ENCODE measurements at places on chromosomes 1 and 21.

DNA sequence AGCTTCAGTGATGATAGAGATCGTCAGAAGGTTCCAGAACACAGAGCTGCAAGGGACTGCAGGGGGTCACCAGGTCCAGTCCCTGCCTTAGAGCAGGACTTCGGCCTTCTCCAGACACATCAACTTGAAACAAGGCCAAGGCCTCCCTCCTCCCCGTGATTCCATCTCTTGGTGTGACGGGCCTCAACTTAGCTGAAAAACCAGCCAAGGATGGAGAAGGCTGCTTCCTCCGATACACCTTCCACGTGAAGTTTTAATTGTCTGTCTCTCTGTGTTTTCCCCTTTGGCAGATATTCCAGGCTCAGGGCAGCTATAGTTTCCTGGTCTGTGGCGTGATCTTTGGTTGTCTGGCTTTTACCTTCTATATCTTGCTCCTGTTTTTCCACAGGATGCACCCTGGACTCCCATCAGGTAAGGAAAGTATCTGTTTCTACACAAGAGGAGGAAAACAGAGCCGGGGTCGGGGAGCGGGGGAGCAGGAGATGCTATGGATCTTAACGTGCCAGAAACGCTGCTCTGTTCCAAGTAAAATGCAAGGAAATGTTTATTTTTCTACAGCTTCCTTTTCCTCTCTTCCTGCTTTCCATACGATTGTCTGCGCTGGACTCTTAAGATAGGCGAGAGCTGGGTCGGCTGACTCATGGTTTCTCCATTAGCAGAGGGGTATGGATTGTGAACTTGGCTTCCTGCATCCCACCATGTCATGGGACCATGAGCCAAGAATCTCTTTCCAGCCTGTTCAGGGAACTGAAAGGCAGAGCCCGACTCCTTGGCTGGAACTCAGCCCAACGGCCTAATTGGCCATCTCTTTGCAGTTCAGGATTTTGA, 32.8 kb downstream of the ELK4 start:
- DNase-seq = no peak

DNA sequence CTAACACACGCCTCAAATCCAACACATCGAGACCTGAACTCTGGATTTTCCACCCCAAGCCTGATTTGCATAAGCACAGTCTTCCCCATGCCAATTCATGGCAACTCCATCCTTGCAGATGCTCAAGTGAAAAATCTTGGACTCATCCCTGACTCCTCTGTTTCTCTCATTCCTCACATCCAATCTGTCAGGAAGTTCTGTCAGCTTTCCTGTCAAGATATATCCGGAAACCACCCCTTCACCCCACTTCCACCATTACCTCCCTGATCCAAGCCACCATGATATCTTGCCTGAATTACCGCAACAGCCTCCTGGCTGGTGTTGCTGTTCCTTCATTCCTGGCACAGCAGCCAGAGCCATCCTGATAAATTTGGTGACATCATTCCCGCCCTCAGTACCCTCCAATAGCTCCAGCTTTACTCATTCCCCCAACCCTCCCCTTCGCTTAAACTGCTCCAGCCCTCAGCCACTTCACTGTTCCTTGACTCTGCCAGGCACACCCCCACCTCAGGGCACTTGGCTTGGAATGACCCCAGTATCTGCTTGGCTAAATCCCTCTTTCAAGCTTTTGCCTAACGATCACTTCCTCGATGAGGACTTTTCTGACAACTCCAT, 17.4 kb downstream of the TCEA3 start:
- DNase-seq = no peak

- no peak for DNase-seq
Measured at GRCh38 chr1:214228976-214229375, 52.0 kb upstream of the SMYD2 start.

DNA sequence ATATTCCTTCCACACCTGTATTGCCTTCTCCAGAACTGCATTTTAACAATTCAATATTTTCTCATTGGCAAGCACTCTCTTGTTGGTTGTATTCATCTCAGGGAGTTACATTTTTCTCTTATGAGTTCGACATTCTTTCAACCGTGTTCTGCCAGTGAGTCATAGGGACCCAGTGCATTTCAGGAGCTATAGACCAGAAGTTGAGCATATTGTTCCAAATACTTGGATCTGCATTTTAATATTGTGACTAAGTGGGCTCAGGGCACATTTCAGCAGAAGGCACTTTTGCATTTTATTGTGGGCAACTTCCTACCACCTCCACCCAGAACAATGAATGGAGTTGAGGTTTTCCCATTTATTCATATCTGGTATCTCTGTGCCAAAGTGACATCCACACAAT, 132.8 kb downstream of the TNFSF18 start:
- no peak for DNase-seq

- no peak for DNase-seq
Measured at GRCh38 chr1:156692441-156692924, 12.9 kb downstream of the CRABP2 start.

Data from naive thymus-derived CD4-positive, alpha-beta T cell (primary cell).